ENCODE measurements at places on chromosomes 2 and 18. TPM values are rescaled to one million over a fixed set of nuclear protein-coding genes. Genes with fewer than 3 reads are reported as not detected.

DNA sequence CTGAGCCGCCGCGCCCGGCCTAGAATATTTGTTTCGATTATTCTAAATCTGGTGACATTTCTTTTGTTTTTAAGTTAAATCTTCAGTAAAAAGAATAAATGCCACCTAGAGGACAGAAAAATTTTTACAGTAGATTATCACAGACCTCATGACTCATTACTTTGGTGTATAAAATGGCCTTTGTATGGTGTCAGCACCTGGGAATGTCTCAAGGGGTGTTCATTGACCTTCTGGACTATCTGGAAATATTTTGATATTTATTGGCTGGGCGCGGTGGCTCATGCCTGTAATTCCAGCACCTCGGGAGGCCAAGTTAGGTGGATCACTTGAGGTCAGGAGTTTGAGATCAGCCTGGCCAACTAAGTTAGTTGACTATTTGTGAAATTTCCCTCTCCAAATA, 30.3 kb upstream of the SLC30A6 start:
- H3K4me3 ChIP-seq = no peak overlapping the region
- H3K36me3 ChIP-seq = no peaks in the 10 kb centered on the region
- peak; percentile 79 for DNase-seq
- H3K27me3 ChIP-seq = no peaks in the 10 kb centered on the region

- H3K4me1 ChIP-seq = no peaks in the 10 kb centered on the region
- H3K36me3 ChIP-seq = no peaks in the 10 kb centered on the region
- no peak overlapping the region for H3K27ac ChIP-seq
These were observed 39.3 kb downstream of the TSHZ1 start for GRCh38 chr18:75249672-75250470.

Gene CRYGD
- not detected for total RNA-seq

Gene ANKRD30BL
- total RNA-seq = not detected

Gene DARS1
- 94.8 TPM for total RNA-seq
